Breast epithelium (tissue), 4 donors: ENCODE measurements at places on chromosomes 11 and 22.

DNA sequence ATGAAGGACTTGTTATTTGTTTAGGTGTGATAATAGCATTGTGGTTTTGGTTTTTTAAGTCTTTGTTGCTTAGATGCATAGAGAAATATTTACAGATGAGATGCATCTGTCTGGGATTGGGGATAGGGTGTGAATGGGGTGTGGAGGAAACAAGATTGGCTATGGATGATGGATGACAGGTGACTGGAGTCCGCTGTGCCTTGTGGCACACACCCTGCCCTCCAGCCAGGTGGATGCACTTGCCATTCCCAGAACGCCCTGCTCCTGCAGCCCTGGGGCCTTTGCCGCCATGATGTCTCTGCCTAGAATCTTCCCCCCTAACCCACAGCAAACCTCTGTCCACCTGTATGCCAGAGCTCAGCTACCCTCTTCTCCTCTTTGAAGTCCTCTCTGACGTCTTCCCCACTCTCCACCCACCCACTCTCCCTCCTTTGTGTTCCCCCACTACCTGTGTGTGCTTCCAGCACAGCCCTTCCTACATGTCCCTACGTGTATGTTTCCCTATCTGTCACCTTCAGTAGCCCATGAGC is 54.7 kb downstream of the WNT11 start:
- no peak for DNase-seq

- DNase-seq = no peak
These were observed 37.9 kb downstream of the ST14 start for GRCh38 chr11:130197386-130198035.

GRCh38 chr11:132920451-132921096 is 611.7 kb downstream of the OPCML start:
- no peak for DNase-seq

- DNase-seq = no peak
These were observed 1348.2 kb upstream of the RAG2 start for GRCh38 chr11:37946155-37946766.

DNA sequence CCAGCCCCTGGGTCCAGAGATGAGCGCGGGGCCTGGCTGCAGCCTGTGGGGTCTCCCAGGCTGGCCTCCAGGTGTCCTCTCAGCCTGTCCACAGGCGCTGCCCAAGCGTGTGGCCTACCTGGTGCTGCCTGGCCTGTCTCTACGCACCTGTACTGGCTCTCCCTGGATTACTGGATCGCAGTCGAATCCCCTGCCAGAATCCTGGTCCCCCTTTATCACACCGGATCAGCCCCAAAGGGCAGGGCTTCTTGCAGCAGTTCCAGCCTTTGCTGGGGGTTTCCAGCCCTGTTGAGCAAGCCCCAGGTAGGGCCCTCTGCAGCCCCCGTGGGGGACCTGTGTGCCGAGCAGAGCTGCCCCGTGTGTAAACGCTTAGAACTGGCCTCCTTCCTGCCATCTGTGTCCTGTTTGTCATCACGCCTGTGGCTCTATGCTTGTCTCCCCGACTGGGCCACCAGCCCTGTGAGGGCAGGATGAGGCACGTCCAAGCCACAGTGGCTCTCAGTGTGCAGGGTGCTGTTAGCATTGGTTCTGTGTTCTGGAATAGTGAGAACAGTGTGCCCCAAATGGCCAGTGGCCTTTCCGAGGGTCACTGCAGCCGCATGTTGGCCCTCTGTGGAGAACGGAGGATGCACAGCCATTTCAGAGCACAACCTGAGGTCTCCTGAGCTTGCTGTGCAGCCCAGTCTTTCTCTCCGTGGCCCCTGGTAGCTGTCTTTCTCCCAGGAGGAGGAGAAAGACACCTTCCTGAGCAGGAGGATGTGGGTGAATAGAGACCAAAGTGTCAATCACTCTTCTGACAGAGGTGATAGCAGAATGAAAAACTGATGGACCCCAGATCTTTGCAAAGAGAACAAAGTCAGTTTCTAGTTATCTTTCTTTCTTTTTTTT is 13.9 kb upstream of the TXNRD2 start:
- no peak for DNase-seq
